ENCODE measurements at places on chromosomes 5 and 9. TPM values are rescaled to one million over a fixed set of nuclear protein-coding genes. Genes with fewer than 3 reads are reported as not detected.

DNA sequence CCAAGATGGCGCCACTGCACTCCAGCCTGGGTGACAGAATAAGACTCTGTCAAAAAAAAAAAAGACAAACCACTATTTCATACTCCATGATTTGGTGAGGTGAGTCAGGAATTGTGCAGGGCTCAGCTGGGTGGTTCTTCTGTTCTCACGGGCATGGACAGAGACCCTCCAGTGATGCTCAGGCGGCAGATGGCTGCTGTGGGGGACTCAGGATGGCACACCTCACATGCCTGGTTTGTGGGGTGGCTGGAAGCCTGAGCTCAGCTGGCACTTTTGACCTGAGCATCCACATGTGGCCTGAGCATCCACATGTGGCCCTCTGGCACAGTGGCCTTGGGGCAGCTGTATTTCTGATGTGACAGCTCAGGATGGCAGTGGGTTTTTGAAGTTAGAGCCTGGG is 217.2 kb downstream of the IRX2 start:
- no peak overlapping the region for H3K27ac ChIP-seq
- H3K36me3 ChIP-seq: no peaks in the 10 kb centered on the region
- no peak overlapping the region for H3K4me3 ChIP-seq
- no peak for DNase-seq

NFIL3 gene
- total RNA-seq: 2.9 TPM

F2RL2 gene
- not detected for total RNA-seq

LEAP2 gene
- 8.8 TPM for total RNA-seq

DNA sequence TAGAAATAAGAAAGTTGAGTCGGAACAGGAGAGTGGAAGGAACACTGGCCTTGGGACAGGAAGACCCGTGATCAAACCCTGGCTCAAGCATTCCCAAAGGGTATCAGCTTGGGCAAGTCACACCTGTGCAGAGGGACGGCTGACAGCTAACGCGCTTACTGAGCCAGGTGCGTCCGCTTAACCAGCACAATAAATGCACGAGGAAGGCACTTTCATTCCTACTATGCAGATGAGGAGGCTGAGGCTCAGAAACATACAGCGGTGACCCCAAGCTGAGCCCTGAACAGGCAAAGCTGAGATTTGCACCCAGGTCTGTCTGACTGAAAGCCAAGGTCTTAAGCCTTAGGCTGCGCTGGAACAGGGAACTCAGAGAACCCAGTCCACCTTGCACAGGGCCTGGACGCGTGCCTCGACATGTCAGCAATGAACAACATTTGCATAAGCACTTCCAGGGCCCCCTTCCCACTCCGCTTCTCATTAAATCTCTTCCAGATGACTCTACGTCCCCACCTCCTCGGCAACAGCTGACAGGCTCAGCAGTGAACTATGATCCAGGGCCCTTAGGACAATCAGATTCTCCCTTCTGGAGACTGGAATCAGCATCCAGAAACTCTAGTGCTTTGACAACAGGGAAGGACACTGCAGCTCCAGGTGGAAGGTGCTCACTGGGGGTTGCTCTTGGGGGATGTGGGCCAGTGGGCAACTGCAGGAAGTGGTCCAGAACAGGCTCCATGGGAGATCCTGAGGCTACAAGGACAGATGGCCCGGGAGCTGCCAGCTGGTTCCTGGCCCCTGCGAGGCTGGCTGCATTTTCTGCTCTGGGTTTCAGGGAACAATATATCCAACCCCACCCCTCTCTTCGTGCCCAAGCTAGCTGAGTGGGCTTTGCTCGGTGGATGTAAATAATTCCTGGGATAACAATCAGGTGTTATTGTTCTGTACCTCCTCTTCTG is 35.2 kb downstream of the SH3PXD2B start:
- H3K27ac ChIP-seq: no peak overlapping the region
- no peaks in the 10 kb centered on the region for H3K36me3 ChIP-seq
- DNase-seq: no peak
- H3K27me3 ChIP-seq: no peaks in the 10 kb centered on the region
- no peaks in the 10 kb centered on the region for H3K4me1 ChIP-seq

DNA sequence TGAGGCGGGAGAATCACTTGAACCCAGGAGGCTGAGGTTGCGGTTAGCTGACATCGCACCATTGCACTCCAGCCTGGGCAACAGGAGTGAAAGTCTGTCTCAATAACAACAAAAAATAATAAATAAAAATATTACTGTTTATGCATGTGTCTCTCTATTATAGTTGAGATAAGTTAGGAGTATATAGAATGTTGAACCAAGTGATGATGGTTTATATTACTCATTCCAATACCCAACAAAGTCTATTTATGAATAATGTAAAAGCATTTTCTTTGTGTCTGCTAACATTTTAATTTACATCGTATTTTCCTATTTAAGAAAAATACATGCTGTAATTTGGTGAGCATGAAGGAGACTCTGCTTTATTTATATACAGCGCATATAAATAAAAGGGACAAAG is 35.8 kb downstream of the CREBRF start:
- no peak overlapping the region for H3K4me3 ChIP-seq
- DNase-seq: no peak
- H3K27ac ChIP-seq: no peak overlapping the region
- no peaks in the 10 kb centered on the region for H3K4me1 ChIP-seq
- no peaks in the 10 kb centered on the region for H3K27me3 ChIP-seq

DNA sequence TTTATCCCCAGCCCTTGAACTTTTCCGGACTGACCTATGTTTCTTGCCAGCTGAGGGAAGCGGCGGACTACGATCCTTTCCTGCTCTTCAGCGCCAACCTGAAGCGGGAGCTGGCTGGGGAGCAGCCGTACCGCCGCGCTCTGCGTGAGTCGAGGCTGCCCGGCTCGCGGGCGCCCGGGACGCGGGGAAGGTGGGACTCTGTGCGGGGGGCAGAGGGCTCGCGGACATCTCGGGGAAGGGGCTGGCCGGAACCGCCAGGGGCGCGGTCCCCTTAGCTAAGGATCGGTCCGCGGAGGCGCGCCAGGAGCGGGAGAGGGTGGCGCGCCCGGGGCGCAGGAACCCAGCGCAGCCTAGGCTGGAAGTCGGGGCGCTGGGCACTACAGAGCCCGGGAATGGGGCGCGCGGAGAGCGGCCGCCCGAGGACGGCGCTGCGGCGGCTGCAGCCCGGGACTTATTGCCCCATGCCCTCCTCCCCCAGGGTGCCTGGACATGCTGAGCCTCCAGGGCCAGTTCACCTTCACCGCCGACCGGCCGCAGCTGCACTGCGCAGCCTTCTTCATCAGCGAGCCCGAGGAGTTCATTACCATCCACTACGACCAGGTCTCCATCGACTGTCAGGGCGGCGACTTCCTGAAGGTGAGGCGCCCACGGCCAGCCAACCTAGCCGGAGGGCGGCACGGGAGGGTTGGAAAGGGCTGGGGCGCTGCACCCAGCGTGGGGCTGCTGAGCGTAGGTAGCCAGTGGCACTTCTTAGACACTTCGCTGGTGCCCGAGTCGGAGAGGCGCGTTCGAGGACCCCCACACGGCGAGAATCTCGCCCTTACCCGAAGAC is 922 bp downstream of the CRHBP start:
- no peak for DNase-seq
- H3K4me1 ChIP-seq: peaks cover 6% of the 10 kb centered on the region
- H3K27ac ChIP-seq: no peak overlapping the region
- H3K27me3 ChIP-seq: peaks cover 16% of the 10 kb centered on the region

SPAAR gene
- total RNA-seq: not detected

F12 gene
- not detected for total RNA-seq

FOXD4L5 gene
- total RNA-seq: 0.67 TPM

- H3K4me3 ChIP-seq: no peak overlapping the region
- H3K27me3 ChIP-seq: no peaks in the 10 kb centered on the region
- H3K27ac ChIP-seq: no peak overlapping the region
- DNase-seq: no peak
- H3K4me1 ChIP-seq: no peaks in the 10 kb centered on the region
Observed at GRCh38 chr5:65062469-65063083, 293.8 kb downstream of the CWC27 start.

DNA sequence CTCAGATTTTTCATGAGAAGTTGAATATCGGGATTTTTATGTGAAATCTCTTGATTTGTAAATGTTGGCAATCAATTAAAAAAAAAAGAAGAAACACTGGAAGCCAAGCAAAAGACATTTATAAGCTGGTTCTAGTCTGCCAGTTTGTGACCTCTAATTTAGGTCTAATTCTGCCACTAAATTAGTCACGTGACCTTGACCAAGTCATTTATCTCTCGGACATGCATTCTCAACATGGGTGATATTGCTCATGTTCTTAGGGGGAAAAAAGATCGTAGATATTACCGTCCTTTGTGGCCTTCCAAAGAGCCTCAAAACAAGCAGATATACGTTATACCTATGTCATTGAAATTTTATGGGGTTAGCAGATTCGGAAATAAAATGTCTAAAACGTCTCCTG is 52.9 kb upstream of the PTPDC1 start:
- peaks cover 12% of the 10 kb centered on the region for H3K4me1 ChIP-seq
- H3K36me3 ChIP-seq: no peaks in the 10 kb centered on the region
- no peaks in the 10 kb centered on the region for H3K27me3 ChIP-seq
- H3K27ac ChIP-seq: no peak overlapping the region
- peak overlapping the region; percentile 82 for H3K4me3 ChIP-seq
- no peak for DNase-seq

DNA sequence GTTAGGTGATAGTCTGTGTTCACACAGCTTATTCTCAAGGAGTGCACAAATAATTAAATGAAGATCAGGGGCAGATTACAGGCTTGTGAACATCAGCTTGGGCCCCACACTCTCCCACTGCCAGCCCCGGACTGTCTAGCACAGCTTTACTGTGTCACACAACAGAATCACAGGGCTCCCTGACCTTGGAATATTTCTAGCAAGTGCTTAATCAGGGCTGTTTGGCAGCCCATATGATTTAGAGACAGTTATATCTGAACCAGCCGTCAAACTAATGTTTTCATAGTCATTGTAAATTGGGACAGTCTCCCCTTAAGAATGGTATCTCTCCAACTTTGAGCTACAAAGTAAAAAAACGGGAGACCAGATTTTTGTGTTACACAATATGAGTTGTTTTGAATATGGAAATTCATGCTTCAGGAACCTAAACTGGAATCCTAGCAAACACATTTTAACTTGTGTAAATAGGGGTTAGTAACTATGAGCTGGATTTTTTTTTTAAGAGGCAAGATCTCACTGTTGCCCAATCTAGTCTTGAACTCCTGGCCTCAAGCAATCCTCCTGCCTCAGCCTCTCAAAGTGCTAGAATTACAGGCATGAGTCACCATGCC is 517.6 kb downstream of the BNC2 start:
- DNase-seq: no peak
- no peaks in the 10 kb centered on the region for H3K4me1 ChIP-seq
- no peak overlapping the region for H3K4me3 ChIP-seq
- no peaks in the 10 kb centered on the region for H3K36me3 ChIP-seq

RFX3 gene
- total RNA-seq: 25.9 TPM

DNA sequence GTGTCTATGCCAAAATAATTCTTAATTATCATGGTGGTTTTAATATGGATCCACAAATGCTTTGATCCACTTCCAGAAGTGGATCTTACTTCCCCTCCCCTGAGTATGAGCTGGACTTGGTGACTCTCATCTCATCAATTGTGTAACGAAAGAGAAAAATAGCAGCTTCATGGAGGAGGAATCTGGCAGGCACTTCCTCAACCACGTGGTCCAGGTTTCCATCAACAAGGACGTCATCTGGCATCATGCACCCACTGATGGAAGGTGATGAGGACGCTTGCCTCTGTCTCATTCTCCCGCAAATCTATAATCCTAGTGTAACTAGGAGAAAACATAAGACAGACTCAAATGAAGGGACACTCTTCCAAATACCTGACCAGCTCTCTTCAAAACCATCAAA is 54.6 kb upstream of the S1PR3 start:
- no peaks in the 10 kb centered on the region for H3K4me1 ChIP-seq
- no peaks in the 10 kb centered on the region for H3K36me3 ChIP-seq
- H3K4me3 ChIP-seq: no peak overlapping the region
- H3K27me3 ChIP-seq: no peaks in the 10 kb centered on the region
- no peak overlapping the region for H3K27ac ChIP-seq
- no peak for DNase-seq

PCDHGA2 gene
- 0.23 TPM for total RNA-seq

DNA sequence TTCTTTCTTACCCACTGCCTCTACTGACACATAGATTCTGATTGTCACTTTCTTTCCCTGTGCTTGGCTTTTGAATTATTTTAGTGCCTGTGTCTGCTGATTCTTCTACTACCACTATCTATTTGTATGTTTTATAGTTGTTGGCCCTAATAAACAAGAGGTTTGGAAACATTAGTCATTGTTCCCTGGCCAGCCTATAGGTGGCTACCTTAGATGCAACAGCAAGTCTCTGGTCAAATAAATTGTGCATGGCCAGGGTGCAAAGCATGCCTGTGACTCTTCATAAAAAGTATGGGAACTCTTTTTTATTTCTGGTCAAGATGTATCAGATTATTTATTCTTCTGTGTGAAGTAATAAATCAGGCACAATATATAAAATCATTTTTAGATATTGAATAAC is 124.4 kb downstream of the PLK2 start:
- H3K4me1 ChIP-seq: no peaks in the 10 kb centered on the region
- H3K4me3 ChIP-seq: no peak overlapping the region
- no peak overlapping the region for H3K27ac ChIP-seq

- H3K36me3 ChIP-seq: no peaks in the 10 kb centered on the region
- no peaks in the 10 kb centered on the region for H3K27me3 ChIP-seq
- no peak overlapping the region for H3K4me3 ChIP-seq
- DNase-seq: no peak
- H3K27ac ChIP-seq: no peak overlapping the region
- peaks cover 75% of the 10 kb centered on the region for H3K4me1 ChIP-seq
Observed at GRCh38 chr9:75105019-75105540, 16.8 kb downstream of the OSTF1 start.

GRCh38 chr5:127878174-127878750 is 175.1 kb downstream of the CCDC192 start:
- no peak overlapping the region for H3K27ac ChIP-seq
- H3K27me3 ChIP-seq: no peaks in the 10 kb centered on the region
- no peaks in the 10 kb centered on the region for H3K36me3 ChIP-seq
- no peaks in the 10 kb centered on the region for H3K4me1 ChIP-seq

DNA sequence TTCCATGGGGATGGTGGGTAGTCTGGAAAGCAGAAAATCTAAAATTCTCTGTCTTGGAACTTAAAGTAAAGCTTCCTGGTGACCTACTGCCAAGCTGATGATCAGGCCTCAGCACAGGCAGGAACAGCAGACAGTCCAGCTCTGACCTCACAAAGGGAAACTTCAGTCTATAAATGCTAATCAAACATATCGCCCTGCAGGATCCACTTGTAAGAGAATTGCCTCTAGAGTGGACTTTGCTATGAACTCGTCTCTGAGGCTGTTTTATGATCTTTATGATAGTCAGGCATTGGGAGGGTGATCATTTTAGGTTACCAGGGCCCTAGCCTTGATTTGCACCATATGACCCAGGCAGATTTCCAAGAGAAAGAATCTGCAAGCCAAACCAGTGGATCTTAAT is 67.6 kb upstream of the SELENOP start:
- H3K4me3 ChIP-seq: no peak overlapping the region
- H3K4me1 ChIP-seq: peaks cover 8% of the 10 kb centered on the region
- no peaks in the 10 kb centered on the region for H3K36me3 ChIP-seq
- H3K27me3 ChIP-seq: no peaks in the 10 kb centered on the region

CNTNAP3B gene
- not detected for total RNA-seq

All from CD4-positive, alpha-beta memory T cell (primary cell).